ENCODE measurements at places on chromosomes 11 and 22. TPM values are rescaled to one million over a fixed set of nuclear protein-coding genes. Genes with fewer than 3 reads are reported as not detected.

- DNase-seq = no peak
Observed at GRCh38 chr22:17699696-17700340, 61.3 kb downstream of the BCL2L13 start.

GRCh38 chr22:29078036-29078868 lies 5.4 kb downstream of the KREMEN1 start:
- no peak for DNase-seq

- DNase-seq = no peak
Observed at GRCh38 chr11:27625347-27625912, 74.8 kb downstream of the BDNF start.

DNA sequence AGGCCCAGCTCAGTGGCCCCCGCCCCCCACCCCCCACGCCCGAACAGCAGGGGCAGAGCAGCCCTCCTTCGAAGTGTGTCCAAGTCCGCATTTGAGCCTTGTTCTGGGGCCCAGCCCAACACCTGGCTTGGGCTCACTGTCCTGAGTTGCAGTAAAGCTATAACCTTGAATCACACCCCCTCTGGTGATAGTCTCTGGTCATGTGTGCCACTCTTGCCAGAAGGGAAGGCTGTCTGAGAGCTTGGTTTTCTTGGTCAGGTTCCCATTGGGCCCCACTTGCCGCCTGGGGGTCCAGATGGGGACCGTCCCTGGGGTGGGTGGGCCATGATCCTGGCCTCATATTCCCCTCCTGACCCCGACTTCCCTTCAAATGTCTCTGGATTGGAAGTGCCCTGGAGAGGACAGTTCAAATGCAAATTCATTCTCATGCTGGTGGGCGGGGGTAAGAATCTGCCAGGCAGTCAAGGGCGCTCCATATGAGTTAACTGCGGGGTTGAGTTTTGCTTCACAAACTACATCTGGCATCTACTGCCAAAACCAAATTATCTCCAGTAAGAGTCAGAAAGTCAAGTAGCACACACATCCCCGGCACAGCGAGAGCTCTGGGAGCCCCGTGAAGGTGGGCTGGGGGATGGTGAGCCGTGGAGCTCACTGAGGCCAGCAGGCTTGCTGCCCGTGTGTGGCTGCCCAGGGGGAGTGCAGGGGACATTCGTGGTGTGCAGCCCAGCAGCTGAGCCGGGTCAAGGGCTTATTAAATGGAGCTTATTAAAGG lies 35.7 kb downstream of the B3GAT1 start:
- no peak for DNase-seq

- DNase-seq = no peak
Observed at GRCh38 chr11:76406359-76406758, 25.2 kb downstream of the GVQW3 start.

DNA sequence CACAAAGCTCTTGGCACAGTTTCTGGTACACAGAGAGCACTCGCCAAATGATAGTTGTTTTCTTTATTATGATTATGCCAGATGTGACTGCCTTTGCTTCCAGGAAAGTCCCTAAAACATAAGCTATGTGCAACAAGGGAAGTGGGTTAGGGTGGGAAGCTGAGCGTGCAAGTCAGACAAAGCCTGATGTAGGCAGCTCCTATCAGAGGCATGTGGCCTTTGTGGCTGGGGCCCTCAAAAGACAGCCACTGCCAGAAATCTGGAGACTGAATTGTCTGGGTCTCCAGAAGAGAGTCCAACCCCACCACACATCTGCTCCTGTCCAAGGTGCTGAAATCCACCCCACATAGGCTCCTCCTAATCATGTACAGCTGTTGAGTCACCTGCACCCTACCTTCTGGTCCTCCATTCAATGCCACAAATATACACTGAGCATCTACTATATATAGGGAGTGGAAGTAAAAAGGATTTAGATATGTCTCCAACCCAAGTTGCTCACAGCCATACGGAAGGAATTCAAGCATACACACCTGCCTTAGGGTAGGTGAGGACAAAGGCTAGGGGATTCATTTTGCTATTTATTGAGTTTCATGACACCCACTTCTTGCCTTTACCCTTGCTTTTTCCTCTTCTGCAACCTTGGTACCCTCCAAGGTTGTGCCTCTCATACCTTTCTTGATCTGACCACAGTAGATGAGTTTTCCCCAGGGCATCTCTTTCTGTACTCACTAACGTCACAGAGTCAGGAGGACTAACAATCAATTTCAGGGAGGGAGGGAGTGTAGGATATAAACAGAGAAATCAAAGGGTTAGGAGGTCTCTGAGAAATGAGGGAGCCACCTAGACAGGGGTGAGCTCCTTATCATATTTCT lies 12.4 kb downstream of the SEC14L3 start:
- DNase-seq = no peak

GRCh38 chr11:125105926-125106325 lies 5.5 kb downstream of the TMEM218 start:
- no peak for DNase-seq

DNA sequence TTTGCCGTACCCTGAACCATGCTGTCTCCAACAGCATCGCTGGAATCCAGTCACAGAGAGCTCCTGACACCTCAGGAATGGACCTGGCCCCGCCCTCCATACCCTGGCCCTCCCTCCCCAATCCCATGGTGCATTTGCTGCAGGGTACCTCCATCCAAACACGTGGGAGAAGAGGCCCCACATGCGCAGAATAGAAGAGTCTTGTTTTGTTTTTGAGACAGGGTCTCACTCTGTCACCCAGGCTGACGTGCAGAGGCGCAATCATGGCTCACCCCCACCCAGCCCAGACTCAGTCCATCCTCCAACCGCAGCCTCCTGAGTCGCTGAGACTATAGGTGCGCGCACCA lies 2.3 kb upstream of the PNPLA2 start:
- no peak for DNase-seq

DNA sequence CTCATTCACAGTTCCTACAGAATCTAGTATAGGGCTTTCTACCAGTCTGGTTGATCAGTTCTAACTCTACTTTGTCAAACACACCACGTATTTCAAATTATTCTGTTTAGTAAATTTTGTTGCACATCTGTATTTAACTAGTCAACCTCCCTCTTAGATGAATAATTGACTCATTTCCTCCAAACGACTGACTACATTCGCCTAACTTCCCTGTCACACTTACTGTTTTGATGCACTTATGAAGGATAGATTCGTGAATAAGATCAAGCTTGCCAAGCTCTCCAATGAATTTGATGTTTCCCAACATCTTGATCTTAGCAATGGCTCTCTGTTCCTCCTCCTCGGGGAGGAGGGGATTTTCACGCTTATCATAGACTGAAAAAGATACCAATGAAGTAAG lies 5.0 kb downstream of the EIF4G2 start:
- DNase-seq = no peak

- no peak for DNase-seq
Observed at GRCh38 chr11:84036664-84037194, 750.6 kb upstream of the CCDC90B start.

DNA sequence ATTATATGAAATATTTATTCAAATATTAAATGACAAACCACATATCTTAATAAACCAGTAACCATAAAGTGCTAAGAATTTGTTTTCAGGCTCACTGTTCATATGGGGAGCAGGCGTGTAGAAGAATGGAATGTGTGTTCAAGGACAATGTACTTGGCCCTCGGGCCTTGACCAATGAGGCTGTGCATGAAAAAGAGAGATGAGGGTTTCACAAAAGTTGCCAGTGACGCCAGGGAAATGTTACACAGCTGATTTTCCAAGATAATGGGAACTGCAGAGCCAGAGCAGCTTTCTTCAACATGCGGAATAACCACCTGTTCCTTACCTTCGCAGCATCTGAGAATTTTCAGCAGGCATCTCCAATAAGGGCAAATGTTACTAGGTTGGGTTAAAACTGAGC lies 4.2 kb downstream of the SF1 start:
- no peak for DNase-seq

DNA sequence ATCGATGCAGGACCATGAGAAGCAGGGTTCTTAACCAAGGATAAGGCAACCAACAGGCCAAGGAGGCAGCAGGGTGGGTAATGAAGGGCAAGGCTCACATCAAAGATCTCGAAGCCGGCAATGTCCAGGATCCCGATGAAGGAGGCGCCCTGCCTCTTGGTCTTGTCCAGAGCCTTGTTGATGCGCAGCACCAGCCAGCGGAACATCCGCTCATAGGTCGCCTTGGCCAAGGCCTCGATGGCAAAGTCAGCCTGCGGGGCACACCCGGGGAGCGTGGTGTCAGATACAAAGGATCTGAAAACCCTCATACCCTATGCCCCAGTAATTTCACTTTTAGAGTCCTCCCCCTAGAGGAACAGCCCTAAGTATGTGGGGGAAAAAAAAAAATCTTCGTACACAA lies 63.5 kb downstream of the APOL1 start:
- no peak for DNase-seq

- no peak for DNase-seq
Observed at GRCh38 chr11:109153836-109154235, 268.2 kb upstream of the C11orf87 start.

DNA sequence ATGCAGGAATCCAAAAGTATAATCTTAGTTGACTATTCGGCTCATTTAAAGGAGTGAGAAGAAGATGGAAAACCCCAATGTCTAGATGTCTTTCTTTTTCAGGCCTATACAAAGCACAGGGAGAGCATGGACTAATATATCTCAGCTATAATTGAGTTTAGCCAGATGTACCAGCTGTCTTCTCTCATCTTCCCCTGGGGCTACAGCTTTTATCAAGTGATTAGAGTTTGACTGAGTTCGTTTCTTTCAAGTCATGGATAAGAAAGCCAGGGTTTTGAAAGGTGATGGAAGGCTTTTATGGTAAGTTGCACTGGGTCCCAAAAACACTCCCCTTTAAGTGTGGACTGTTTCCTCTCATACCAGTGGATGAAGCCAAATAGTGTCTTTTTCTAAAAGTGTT lies 1172.8 kb upstream of the TENM4 start:
- no peak for DNase-seq

LDHA gene
- 1,482 TPM for total RNA-seq

MUC5AC gene
- not detected for total RNA-seq

ART1 gene
- not detected for total RNA-seq

OSM gene
- total RNA-seq = not detected

OR51B5 gene
- 118 TPM for total RNA-seq

PHETA2 gene
- not detected for total RNA-seq

CCDC73 gene
- 0.03 TPM for total RNA-seq

ZP1 gene
- total RNA-seq = 1.9 TPM

CRYBA4 gene
- not detected for total RNA-seq

OR4S2 gene
- total RNA-seq = not detected
